Osteocyte (in vitro differentiated cells): ENCODE measurements at places on chromosomes 11 and 22. TPM values are rescaled to one million over a fixed set of nuclear protein-coding genes. Genes with fewer than 3 reads are reported as not detected.

MMP1 gene
- total RNA-seq = not detected in 2 replicates

BBS1 gene
- total RNA-seq = 44.1 and 51.1 TPM in 2 replicates

TPH1 gene
- total RNA-seq = 0.11 and 0.31 TPM in 2 replicates

OR4C12 gene
- total RNA-seq = not detected in 2 replicates

DNA sequence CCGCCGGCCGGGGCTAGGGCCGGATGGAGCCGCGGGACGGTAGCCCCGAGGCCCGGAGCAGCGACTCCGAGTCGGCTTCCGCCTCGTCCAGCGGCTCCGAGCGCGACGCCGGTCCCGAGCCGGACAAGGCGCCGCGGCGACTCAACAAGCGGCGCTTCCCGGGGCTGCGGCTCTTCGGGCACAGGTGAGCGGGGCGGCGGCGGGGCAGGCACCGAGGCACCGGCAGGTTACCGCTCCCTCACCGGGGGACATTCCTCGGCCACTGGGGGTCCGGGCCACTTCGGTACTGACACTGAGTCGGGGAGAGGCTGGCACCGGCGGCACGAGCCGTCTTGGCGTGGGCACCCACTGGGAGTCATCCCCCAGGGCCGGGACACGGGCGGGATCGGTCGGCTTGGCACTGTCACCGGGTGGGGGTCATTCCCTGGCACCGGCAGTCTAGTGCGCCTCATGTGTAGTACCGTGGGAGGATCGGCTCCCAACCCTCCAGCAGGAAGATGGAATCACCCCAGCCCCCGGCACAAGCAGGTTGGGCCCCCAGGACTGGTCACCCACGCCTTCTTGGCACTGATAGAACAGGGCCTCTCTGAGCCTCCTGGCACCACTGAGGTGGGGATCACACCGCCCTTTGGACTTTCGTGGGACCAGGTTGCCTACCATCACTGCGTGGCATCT, 511 bp downstream of the DGKZ start:
- peaks cover 38% of the 10 kb centered on the region for H3K4me1 ChIP-seq
- peaks cover 4% of the 10 kb centered on the region for H3K27me3 ChIP-seq
- H3K4me3 ChIP-seq = peak overlapping the region; percentile 75
- H3K36me3 ChIP-seq = no peaks in the 10 kb centered on the region
- peak overlapping the region; percentile 41 for H3K27ac ChIP-seq
- DNase-seq = no peak

DNA sequence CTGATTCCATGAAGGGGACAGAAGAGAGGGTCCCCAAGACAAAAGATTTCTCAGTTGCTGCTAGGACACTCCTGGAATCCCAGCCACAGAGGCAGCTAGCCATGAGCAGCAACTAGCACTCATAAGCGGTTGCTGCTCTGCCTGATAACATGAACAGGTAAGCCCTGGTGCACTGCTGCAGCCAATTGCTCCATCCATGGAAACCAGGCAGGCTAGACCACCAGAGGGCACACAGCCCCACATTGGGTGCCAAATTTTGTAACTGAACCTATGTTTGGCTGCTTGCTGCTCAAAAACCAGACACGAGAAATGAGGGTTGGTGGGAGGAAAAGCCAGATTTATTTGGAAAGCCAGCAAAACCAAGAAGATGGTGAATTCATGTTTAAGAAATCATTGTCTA, 21.9 kb upstream of the QSER1 start:
- DNase-seq = no peak
- no peak overlapping the region for H3K4me3 ChIP-seq
- no peaks in the 10 kb centered on the region for H3K36me3 ChIP-seq
- peaks cover 44% of the 10 kb centered on the region for H3K27me3 ChIP-seq
- no peak overlapping the region for H3K27ac ChIP-seq

DNA sequence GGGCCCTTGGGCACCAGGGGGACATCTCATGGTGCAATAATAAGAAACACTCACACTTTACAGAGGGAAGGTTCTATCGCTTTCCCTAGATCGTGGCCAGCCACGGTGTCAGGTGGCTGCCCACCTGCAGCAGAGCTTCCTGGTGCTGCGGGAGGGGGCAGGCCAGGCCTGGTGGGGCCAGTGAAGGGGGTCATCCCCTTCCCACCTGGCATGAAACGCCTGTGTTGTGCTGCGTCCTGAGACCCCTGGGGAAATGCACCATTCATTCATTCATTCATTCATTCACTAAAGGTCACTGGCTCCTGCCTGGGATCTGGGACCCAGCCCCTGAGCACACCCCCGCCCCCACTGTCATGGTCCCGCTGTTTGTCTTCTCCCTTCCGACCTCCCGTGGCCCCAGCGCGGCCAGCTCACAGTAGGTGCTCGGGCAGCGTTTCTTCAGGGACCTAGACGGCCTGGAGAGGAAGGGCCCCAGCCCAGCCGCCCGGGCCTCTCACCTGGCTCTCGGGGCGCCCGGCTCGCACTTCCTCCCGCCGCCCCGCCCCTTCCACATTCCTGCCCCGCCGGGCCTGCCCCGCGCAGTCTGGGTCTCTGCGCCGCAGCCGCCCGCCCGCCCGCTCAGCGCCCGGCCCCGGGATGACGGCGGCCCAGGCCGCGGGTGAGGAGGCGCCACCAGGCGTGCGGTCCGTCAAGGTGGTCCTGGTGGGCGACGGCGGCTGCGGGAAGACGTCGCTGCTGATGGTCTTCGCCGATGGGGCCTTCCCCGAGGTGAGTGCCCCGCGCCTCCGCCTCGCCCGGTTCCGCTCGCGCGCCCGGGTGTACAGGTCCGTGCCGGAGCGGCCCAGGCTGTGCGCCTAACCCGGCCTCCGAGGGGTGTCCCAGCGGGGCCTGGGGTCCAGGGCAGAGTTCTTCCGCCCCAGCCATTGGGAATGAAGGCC, at the start of gene RHOD:
Gene RHOD (plus strand): TSS at position 581 of the 938 bp plus-strand sequence. CDS start 56 bp downstream, at position 637.
- H3K27me3 ChIP-seq = no peaks in the 10 kb centered on the region
- H3K27ac ChIP-seq = no peak within 1 kb of the TSS
- DNase-seq = no peak
- peak within 1 kb of the TSS; percentile 73 for H3K4me3 ChIP-seq

- H3K36me3 ChIP-seq = no peaks in the 10 kb centered on the region
- H3K4me1 ChIP-seq = peaks cover under 1% of the 10 kb centered on the region
- DNase-seq = no peak
These were observed 519.0 kb downstream of the TBC1D22A start for GRCh38 chr22:47281126-47282106.
